Osteocyte (in vitro differentiated cells): ENCODE measurements at places on chromosomes 7 and 10. TPM values are rescaled to one million over a fixed set of nuclear protein-coding genes. Genes with fewer than 3 reads are reported as not detected.

DNA sequence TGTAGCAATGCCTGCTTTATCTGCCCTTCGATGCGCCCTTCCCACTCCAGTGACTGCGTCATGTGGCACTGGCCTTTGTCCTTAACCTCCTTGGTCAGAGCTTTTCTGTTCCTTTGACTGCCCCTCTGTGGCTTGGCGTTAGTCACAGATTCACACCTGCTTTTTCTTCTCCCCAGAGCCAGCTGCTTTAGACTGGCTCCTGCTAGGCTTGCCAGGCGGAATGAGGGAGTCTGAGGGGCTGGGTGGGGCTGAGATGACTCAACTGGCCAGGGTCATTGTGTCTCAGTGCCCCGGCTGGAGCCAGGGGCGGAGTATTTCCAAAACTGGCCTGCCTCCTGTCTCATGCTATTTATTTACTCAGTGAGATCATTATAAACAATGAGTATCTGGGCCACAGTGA, 194.1 kb downstream of the EMX2 start:
- no peak overlapping the region for H3K27ac ChIP-seq
- no peak overlapping the region for H3K4me3 ChIP-seq
- DNase-seq, result no peak
- H3K4me1 ChIP-seq, result peaks cover 3% of the 10 kb centered on the region

GRCh38 chr7:37216156-37216852, 232.4 kb downstream of the ELMO1 start:
- H3K27me3 ChIP-seq, result peaks cover 19% of the 10 kb centered on the region
- peaks cover 10% of the 10 kb centered on the region for H3K4me1 ChIP-seq
- peak; percentile 15 for DNase-seq
- no peak overlapping the region for H3K27ac ChIP-seq
- no peaks in the 10 kb centered on the region for H3K36me3 ChIP-seq

DNA sequence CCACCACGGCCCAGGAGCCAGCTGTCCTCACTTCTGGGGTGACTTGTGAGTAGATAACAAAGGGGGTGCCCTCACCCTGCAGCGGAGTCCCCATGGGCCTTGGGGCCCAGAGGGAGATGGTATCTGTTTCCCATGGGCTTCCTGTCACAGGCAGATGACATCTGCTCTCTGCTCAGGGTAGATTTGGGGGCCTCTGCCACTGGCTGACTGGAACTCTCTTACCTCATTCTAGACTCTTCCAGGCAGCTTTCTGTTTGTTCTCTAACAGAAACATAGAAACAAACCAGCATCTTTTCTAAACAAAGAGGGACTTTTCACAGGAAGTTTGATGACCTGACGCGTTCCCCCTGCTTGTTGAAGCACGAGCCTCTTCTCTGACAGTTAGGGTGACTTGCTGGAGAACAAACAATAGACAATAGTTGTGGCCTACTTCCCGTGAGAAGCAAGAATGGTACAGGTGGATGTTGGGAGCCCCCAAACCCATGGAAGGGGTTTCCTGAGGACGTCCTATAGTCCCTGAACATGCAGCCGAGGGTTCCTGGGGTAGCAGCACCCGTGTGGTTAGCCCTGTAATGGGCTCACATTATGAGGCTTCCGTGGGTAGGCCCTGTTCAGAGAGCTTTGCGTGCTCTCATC, 61.6 kb downstream of the GRK5 start:
- H3K4me1 ChIP-seq, result peaks cover 35% of the 10 kb centered on the region
- no peaks in the 10 kb centered on the region for H3K36me3 ChIP-seq
- no peak for DNase-seq
- no peak overlapping the region for H3K27ac ChIP-seq
- no peak overlapping the region for H3K4me3 ChIP-seq
- no peaks in the 10 kb centered on the region for H3K27me3 ChIP-seq

GRCh38 chr10:111821871-111822270, 361.7 kb downstream of the GPAM start:
- H3K36me3 ChIP-seq, result no peaks in the 10 kb centered on the region
- H3K4me1 ChIP-seq, result no peaks in the 10 kb centered on the region
- H3K27ac ChIP-seq, result no peak overlapping the region
- no peak overlapping the region for H3K4me3 ChIP-seq

DNA sequence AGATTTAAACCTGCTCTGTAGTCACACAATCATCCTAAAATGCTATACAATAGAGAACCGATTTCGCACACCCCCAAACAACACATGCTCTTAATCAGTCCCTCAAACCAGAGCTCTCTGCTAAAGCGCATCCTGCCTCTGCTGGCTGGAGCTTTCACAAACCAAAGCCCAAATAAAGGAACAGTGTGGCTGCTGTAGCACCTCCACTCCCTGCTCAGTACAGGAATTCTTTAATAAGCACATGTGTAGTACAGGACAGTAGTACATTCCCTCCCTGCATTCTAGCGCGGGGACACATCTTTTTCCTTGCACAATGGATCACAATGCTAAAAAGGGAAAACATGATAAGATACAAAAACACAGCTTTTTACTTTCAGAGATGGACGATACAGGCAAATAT, 684.6 kb downstream of the MAGI2 start:
- H3K36me3 ChIP-seq, result no peaks in the 10 kb centered on the region
- H3K4me3 ChIP-seq, result no peak overlapping the region
- no peak for DNase-seq
- H3K4me1 ChIP-seq, result peaks cover 10% of the 10 kb centered on the region
- H3K27ac ChIP-seq, result no peak overlapping the region
- H3K27me3 ChIP-seq, result peaks cover 19% of the 10 kb centered on the region

- H3K27ac ChIP-seq, result no peak overlapping the region
- peak overlapping the region; percentile 40 for H3K4me3 ChIP-seq
- H3K27me3 ChIP-seq, result peaks cover 28% of the 10 kb centered on the region
- no peaks in the 10 kb centered on the region for H3K36me3 ChIP-seq
- DNase-seq, result no peak
Measured at GRCh38 chr7:151018421-151019129, 5.7 kb downstream of the ATG9B start.

Gene HTR5A
- total RNA-seq, result not detected in 2 replicates

DNA sequence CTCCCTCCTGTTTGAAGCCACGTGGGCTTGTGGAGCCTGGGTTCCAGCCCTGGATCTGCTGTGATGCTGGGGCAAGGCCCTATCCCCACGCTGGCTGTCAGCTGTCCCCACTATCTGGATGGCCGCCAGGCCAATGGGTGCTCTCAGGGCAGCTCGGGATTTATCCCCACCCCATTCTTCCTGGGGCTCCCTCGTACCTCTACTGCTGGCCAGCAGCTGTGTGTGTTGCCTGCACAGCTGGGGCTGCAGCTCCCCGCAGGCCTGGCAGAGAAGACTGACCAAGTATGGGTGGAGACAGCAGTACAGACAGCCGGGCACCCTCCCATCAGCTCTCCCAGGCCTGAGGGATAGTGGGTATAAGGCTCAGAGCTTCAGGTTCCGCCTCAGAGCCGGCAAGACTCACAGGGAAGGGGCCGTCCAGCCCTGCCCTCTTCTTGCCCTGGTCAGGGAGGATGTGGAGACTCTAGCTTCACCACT, 13.6 kb downstream of the CLIP2 start:
- H3K4me1 ChIP-seq, result peaks cover 26% of the 10 kb centered on the region
- no peak overlapping the region for H3K27ac ChIP-seq
- no peak for DNase-seq
- no peaks in the 10 kb centered on the region for H3K36me3 ChIP-seq

GRCh38 chr7:82221152-82221674, 222.4 kb downstream of the CACNA2D1 start:
- no peaks in the 10 kb centered on the region for H3K36me3 ChIP-seq
- DNase-seq, result no peak
- no peak overlapping the region for H3K27ac ChIP-seq
- H3K4me3 ChIP-seq, result no peak overlapping the region

Gene ANKRD61
- not detected in 2 replicates for total RNA-seq
